ENCODE measurements at places on chromosomes 2 and 18.

DNA sequence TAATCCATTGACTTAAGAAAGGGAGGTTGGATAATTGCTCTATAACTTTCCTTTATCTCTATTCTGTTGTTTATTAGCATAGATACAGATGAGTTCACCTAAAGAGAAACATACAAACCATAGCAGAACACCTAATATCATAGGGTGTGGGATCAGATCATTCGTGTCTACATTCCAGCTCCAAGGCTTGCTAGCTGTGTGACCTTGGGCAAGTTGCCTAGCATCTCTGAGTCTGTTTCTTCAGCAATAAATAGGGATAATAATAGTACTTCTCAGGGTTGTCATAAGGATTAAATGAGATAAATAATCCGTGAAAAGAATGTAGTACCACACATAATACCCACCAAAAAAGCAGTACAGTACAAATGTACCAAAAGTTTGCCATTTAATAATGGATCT is 126.2 kb downstream of the PLB1 start:
- DNase-seq: no peak

DNA sequence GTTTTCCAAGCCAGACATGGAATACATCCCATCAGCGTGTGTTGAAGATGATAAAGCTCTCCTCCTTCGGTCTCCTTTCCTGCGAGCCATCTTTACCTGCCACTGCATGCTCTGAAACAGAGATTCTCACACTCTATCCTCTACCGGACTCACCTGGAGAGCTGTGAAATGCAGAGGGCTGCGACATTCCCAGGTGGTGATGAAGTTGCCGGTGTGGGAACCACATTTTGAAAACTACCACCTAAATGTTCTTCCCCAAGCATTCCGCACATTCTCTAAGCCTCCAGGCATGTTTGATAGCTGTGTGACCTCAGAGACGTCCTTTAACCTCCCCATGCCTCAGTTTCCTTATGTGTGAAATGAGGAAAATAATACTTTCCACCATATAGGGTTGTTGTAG is 226.2 kb upstream of the RAB6C start:
- no peak for DNase-seq

- peak; percentile 6 for DNase-seq
These were observed 1.8 kb downstream of the CBLN2 start for GRCh38 chr18:72542342-72542741.

- no peak for DNase-seq
These were observed 3.0 kb upstream of the HS1BP3 start for GRCh38 chr2:20653695-20654534.

DNA sequence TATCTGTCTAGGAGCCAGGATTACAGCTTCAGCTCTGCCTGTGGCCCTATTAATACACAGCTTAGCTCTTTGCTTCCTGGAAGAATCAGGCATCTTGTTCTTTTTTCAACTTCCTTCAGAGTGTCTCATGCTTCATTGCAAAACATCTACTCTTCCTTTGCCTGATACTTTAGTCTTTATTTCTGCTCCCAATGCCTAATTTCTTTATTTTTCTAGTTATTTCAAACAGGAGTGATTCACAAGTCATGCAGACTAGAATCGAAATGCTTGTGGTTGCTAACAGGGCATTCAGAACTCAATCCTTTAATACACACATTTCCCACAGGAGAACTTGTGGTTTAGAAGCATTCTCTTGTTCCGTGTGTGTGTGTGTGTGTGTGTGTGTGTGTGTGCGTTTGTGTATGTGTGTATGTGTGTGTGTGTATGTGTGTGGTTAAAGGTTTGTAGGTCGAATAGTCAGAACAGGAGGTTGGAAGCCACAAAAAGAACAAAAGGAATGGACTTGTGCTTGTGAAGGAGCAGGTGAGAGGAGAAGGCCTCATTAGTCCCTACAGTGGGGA is 28.3 kb upstream of the INSIG2 start:
- DNase-seq: peak; percentile 2

- DNase-seq: no peak
These were observed 109.8 kb downstream of the EN1 start for GRCh38 chr2:118737684-118738083.

GRCh38 chr2:238710032-238710735 is 137.7 kb upstream of the TWIST2 start:
- DNase-seq: no peak

DNA sequence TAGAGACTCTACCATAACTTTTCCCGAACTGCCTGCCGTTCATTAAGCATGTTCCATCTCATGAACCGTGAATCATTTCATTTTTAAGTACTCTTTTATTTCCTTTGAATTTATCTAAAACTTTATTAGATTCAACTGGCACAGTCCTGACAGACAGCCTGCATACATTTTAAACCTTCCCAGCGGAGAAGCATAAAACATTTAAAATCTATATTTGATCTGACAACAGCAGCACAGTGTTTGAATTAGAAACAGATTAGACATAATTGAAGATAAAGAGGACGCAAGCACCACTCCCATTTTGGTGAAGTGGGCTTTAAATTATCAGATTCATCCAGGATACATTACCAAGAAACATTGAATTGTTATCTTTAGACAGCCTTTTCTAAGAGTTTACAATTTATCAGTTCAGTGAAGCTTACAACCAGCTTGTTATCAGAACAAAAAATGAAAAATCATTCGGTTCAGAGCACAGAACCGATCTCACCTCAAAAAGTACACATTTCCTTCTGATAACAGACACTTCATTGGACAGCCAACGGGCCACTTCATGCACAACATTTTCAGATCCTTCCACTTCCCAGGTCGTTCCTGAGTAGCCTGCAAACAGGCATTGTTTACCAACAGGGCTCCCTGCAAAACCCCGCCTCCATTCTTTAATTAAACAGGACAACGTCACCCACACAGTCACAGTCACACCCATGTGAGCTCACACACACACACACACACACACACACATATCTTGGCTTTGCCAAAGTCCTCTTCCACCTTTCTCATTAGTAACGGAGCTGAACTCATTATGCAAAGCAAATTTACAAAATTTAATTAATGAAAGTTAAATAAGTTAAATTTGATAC is 171.2 kb downstream of the SP3 start:
- no peak for DNase-seq

DNA sequence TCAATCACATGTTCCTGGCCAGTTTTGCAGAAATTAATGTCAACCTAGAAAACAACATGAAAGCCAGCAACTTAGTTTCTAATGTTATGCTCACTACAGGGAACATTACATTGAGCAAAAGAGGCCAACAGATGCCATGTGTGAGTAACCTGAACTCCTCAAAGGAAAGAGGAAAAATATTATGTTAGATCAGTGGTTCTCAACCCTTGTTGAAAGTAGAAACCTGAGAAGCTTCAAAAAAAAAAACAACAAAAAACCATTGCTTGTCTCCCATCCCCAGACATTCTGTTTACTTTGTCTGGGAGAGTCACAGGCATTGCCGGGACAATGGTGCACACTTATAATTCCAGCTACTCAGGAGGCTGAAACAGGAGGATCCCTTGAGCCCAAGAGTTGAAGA is 57.7 kb downstream of the METTL4 start:
- DNase-seq: no peak

- DNase-seq: no peak
These were observed 77.6 kb downstream of the AP1S3 start for GRCh38 chr2:223759569-223760430.

DNA sequence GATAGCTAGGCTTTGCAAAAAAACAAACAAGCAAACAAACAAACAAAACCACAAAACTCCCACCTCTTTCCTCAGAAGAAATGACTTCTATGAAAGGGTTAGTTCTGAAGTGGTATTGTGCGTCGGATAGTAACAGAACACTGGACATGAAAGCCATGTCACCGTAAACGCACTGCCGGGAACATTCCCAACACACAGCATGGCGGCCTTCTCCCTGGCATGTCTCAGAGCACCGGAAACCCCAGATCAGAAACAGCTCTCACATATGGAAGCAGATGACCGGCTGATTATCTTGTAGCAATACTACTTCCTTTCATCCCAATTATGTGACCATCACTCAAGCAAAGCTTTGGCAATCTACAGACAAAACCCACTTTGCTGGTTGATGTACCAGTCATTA is 197.8 kb upstream of the PXDN start:
- DNase-seq: no peak

DNA sequence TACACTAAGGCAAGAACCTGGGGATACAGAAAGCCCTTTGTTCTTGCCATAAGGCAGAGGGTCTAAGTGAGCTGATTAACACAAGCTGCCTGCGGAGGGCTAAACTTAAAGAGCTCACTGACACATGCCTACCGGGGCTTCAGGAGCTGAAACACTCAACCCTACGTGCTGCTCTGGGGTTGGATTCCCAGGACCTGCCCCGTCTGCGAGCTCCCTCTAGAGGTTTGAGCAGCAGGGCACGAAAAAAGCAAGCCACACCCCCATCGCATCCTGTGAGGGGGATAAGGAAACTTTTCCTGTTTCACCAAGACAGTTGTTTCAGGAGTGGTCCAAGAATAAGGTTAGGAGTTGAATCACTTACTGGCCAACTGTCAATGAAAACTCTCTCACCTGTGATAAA is 562.1 kb downstream of the TMX3 start:
- DNase-seq: no peak

DNA sequence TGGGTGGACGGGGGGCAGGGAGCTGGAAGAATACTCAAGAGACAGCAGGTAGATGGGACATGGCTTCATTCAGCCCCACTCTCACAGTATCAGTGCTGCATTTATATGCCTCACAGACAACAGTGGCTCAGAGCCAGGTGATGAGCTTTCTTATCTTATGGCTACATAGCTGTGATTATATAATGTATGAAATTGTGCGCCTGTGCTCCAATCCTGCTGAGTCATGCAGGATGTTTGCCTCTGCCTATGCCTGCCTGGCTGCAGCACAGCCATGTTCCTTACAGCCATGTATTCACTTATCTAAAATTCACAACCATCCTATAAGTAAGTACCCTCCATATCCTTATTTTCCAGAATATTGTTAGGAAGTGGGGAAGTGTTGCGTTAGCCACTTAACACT is 37.7 kb upstream of the RNF103 start:
- DNase-seq: no peak

- no peak for DNase-seq
These were observed 164.1 kb downstream of the DCDC2C start for GRCh38 chr2:3867469-3867868.

DNA sequence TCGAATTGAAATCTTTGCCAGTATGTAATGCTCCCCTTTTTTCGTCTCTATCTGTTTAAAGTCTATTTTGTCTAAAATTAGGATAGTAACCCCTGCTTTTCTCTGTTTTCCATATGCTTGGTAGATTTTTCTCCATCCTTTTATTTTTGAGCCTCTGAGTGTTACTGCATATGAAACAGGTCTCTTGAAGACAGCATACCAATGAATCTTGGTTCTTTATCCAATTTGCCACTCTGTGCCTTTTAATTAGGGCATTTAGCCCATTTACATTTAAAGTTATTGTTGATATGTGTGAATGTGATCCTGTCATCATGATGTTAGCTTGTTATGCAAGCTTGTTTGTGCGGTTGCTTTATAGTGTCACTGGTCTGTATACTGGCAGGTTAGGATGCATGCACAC is 490.8 kb upstream of the VWC2L start:
- DNase-seq: no peak

- DNase-seq: no peak
These were observed 47.0 kb upstream of the RALBP1 start for GRCh38 chr18:9428301-9428706.

DNA sequence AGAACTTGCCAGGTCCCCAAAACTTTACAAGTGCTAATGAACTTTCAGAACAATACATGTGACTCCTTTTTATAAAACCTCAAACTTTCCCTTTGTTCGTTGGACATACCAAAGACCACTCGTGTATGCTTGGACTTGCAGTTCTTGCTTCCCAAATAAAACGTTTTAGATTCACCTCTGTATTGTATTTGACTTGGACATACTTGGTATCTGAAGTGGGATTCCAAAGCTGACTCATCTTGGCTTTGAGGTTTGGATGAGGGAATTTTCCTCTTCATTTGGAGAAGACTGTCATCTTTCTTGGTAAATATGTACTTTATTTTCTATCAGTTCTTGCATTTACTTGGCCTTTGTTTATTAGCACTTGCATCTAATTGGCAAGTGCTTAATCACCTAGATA is 8.0 kb upstream of the CYB5A start:
- no peak for DNase-seq

DNA sequence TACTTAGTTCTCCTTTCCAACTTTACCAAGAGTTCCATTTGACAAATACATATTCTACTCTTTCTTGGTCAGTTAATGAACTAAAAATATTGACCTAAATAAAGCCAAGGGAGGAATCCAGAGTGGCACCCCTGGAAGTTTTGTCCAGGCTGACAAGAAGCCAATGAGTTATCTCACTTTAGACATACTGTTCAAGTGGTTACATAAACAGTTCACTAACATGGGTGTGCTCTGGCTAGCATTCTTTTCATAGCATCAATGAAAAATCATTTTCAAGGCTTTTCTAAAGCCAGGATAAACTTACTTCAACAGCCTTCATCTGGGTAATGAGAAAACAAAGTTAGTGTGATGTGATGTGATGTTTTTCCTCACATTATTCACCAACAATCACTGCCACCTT is 649.4 kb downstream of the TDRD15 start:
- DNase-seq: no peak

- DNase-seq: no peak
These were observed 58.8 kb downstream of the DGKD start for GRCh38 chr2:233413046-233413445.

GRCh38 chr18:834082-834720 is 22.2 kb upstream of the YES1 start:
- no peak for DNase-seq

GRCh38 chr2:127157651-127158485 is 50.9 kb upstream of the BIN1 start:
- DNase-seq: no peak

GRCh38 chr18:35041815-35042387 is 688 bp downstream of the MAPRE2 start:
- DNase-seq: no peak

GRCh38 chr2:194077366-194077765 is 1579.7 kb upstream of the SLC39A10 start:
- no peak for DNase-seq

- no peak for DNase-seq
These were observed 88.6 kb upstream of the EML6 start for GRCh38 chr2:54634564-54635511.

- no peak for DNase-seq
These were observed 316.4 kb downstream of the AGAP1 start for GRCh38 chr2:235810252-235810651.

- no peak for DNase-seq
These were observed 58.5 kb downstream of the SMAD7 start for GRCh38 chr18:48892146-48892855.

- no peak for DNase-seq
These were observed 2.6 kb upstream of the ACAA2 start for GRCh38 chr18:49815927-49816326.

GRCh38 chr2:195646424-195646823 is 10.6 kb upstream of the SLC39A10 start:
- no peak for DNase-seq

- DNase-seq: no peak
These were observed 345.3 kb upstream of the CDH20 start for GRCh38 chr18:60987963-60988362.

DNA sequence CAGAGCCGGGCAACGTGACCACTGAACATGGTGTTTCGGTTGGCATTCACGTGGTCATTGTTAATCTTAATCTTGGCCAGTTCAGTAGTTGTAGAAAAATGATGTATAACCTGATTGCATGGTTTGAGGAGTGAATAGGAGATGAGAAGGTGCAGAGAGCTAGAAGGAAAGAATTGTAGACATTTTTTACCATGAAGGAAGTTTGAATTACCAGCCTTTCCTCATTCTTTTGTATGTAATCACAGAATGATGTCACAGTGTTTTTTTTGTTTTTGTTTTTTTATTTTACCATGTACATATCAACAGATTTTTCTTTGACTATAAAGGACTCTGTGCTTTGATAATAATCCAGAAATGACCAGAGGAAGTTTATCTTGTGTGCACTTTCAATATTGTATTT is 126.3 kb downstream of the LTBP1 start:
- no peak for DNase-seq

Data from stimulated activated CD4-positive, alpha-beta T cell treated with anti-CD3 and anti-CD28 coated beads, Interleukin-2, amount 100 ng/mL, for 24 hours (primary cell).